ENCODE measurements at places on chromosomes 11 and 22.
A peak's percentile ranks its signal among the peaks of the same experiment; 100 is the strongest.

DNA sequence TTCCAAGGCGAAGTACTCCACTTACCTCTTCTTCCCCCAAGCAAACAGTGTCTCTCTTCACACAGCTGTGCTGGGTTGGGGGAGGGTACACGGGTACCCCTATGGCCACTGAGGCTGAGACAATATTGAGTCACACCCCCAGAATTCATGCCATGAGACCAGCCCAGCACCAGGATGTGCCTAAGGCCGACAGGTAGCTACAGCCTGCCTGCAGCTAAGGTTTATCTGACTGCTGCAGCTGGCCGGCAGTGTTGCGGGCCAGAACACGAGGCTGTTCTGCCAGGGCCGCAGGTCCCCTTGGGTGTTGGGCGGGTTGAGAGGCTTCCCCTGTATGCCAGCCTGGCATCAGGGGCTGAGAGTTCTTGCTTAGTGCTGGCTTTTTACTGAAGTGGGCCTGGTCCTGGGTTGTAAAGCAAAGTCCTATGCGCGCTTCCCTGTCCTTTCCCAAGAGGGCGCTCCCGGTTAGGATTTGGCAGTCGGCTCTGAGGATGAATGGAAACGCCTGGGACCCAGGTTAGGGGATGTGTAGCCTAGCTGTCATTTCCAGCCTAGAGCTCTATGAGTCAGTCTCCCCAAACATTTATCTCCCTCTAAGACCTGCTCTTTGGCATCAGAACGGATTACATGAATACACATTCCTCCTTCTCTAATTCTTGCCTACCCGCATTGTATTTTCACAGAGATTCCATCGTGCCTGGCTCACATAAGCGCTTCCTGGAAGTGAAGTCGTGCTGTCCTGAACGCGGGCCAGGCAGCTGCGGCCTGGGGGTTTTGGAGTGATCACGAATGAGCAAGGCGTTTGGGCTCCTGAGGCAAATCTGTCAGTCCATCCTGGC is 7.1 kb downstream of the USP18 start:
- DNase-seq, result peak; percentile 64

DNA sequence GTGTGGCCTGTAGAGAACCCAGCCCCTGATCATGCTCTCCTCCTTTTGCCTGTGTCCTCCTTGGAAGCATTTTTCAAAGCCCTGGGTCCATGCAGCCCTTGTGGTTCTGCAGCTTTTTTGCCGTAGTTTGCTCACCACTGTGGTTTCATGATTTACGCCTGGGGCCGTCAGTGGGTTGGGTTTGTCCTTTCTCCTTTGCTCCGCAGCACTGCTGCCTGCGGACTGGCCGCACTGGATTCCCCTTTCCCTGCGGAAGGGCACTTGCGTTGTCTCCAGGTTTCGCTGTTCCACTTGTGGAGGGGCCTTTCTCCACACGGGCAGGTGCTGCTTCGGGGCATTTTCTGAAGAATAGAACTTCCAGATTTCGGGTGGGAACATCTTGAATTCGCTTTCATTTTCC is 1260.9 kb downstream of the BRD1 start:
- no peak for DNase-seq

GRCh38 chr11:110491577-110492320 is 62.0 kb downstream of the FDX1 start:
- DNase-seq, result no peak

DNA sequence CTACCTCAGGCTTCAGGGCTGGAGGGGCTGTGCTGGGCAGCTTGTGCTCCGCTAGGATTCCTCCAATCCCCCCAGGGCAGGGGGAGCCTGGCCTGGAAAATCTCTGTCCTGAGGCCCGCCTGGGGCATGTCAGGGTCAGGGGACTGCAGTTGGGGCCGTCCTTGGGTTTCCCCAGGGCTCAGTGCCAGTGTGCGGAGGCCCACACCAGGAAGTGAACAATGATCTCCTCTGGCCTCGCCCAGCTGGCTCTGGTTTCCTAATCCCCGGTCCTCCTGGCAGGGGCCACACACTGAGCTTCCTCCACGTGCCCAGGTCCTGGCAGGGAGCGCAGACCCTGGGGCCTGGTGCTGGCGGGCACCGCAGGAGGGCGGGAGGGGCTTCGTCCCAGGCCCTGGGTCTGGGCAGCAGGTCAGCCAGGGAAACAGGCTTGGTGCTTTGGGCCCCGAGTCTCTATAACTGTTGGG is 1.4 kb upstream of the MUC2 start:
- no peak for DNase-seq

DNA sequence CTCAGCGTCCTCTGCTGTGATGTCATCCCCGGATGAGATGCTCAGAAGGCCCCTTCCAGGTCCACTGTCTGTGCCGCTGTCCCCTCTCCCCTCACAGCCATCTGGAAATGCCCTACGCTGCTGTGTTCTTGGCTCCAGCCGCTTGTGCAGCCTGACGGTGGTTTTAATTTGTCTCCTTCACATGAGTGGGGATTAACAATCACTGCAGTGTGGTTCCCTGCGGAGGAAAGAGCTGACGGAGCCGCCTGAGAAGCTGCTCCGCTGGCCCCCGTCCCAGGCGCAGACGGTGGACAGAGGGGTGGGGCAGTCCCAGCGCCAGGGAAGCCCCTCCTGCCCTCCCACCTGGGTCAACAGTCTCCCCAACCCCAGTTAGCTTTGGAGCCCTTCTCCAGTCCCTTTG is 67.5 kb upstream of the PHF21B start:
- no peak for DNase-seq

- DNase-seq, result peak; percentile 1
Observed at GRCh38 chr11:19394525-19395016, 153.8 kb upstream of the E2F8 start.

DNA sequence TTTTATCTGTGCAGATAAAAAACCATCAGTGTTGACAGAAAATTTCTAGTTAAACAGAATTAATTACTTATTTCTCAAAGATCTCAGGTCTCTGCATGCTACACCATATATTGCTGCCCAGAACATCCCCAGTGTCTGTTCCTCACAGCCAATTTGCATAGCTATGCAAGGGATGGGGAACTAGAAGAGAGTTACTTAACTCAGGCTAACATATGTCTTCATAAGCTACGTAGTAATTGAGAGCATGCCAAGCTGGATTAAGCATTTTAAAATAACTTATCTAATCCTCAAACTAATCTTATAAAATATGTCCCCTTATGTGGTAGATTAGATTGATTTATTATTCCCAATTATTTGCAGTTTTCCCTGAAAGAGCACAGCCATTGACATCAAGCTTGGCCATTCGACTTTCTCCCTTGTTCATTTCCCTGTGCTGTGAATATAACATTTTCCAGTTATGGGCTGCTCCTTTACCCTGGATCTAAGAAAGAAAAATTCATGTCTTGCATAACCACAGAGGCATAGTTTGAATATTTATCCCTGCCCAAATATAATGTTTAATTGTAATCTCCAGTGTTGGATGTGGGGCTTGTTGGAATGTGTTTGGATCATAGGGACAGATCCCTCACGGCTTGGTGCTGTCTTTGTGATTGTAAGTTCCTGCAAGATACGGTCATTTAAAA is 69.1 kb downstream of the C11orf87 start:
- no peak for DNase-seq

DNA sequence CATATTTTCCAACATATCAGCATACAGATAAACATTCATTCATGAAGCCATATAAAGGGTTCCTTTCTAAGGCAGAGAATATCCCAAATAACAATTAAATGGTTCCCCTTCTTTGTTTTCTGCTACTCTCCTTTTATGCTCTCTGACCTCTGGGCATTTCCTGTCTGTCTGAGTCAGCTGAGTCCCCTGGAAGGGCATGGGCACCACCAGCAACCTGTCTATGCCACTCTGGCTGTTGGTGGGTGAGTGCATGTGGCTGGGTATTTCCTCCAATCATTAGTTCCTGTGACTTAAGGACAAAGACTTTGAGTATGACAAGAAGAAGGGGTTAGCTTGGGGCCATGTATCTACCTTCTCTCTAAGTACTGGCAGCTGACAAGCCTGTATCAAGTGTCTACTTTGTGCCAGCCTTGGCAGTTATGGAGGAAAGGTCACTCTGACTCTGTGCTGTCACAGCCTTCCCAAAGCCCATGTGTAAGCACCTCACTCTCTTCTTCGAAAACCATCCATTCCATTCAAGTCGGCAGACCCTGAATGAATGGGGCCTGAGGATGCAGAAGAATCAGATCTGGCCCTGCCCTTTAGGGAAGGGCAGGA is 86.3 kb upstream of the PHOX2A start:
- no peak for DNase-seq

- DNase-seq, result no peak
Observed at GRCh38 chr11:19433791-19434190, 193.0 kb upstream of the E2F8 start.

DNA sequence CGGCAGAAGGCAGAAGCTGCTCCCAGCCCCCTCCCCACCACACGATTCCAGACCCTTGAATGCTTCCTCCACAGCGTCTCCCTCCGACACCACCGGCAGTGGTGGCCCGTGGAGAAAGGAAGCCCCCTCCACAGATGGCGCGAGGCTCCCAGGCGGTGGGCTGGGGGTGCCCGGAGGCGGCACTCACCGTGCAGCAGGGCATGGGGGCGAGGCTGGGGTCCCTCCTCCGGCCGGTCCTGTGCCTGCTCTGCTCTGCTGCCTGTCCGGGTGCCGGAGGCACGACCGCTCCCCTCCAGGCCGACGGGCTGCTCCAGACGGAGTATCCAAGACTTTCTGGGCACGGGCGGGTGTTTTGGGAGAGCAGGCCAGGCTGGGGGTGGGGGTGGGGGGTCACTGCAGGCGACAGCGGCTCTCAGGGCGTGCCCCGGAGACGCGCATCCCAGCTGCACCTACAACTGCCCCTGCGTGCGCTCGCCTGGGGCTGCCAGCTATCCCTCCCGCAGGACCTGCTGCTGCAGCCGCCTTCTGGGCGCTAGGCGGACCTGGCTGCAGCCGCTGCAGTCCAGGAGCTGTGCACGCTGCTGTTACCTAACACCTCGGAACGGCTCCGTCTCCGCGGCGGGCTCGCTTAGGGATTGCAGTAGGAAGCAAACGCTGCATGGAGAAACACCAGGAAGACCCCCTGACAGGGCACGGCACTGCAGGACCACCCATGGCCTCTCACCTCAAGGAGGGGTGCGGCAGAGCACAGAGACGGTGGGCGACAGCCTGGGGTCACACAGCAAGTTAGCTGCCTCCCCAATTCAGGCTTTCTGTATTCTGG is 15.2 kb downstream of the MRGPRG start:
- no peak for DNase-seq

DNA sequence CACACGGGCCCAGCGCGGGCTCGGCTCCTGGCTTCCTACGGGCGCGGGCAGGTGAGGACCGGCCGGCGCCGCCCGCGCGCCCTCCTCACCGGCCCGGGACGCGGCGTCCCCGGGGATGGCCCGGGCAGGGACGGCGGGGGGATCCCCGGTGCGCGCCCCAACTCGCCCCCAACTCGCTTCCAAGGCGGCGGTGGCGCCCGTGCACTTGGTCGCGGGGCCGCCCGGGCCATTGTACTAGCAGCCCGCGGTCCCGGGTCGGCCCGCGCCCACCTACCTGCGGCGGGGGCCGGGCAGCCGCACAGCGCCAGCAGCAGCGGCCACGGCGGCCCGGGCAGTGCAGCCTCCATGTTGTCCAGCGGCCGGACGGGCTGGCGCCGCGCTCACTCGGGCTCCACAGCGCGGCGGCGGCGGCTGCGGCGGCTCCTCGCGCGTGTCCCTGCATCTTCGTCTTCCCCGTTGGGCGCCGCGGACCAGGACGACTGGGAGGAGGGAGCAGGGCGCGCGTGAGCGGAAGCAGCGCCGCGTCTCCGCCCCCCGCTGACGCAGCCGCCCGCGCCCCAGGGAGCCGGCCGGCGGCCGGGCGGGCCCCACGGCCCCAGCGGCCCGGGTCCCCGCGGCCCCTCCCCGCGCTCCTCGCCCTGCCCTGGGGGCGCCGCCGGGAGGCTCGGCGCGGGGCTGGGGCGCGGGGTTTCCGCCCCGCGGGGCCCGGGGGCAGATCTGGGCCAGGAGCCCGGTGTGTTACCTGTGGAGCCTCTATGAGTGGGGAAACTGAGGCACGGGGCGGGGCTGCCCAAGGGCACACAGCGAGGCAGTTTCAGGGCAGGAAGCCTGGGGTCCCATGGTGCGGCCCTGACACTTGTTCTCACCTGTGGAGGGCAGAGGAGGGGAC is 159.3 kb upstream of the GRK3 start:
- peak; percentile 61 for DNase-seq

DNA sequence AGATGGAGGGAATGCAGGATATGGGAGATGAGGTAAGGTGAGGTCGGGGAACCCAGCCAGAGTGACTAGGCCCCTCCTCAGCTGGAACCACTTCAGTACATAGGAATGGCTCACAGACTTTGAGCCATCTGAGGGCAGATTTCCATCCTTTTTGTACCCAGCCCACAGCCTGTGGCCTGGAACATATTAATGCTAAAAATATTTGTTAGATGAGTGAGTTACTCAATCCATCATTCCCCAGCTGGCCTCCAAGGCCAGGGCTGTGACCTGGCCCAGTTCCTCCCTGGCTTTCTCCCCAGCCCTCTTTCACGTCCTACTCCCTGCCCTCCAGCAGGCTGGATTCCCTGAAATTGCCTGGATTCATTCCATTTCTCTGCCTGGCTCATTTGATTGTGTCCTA is 57.2 kb upstream of the PRDM11 start:
- no peak for DNase-seq

GRCh38 chr11:134853992-134854991 is 442.2 kb upstream of the B3GAT1 start:
- no peak for DNase-seq

DNA sequence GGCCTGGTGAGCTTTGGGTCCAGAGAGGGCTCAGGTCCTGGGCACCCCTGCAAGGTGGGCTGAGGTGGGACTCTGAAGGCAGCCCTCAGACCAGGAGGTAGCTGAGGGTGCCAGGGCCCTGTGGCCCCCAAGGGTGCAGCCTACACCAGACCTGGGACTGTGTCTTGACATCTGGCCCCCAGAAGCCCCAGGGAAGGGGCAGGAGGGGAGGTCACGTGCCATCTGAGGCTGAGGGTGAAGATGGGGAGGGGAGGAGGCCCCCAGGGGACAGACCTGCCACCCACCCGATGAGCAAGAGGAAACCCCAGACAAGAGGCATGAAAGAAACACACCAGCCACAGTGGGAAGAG is 520.2 kb downstream of the BRD1 start:
- no peak for DNase-seq

- DNase-seq, result peak; percentile 67
Observed at GRCh38 chr11:2933375-2934020, 4.3 kb upstream of the PHLDA2 start.

DNA sequence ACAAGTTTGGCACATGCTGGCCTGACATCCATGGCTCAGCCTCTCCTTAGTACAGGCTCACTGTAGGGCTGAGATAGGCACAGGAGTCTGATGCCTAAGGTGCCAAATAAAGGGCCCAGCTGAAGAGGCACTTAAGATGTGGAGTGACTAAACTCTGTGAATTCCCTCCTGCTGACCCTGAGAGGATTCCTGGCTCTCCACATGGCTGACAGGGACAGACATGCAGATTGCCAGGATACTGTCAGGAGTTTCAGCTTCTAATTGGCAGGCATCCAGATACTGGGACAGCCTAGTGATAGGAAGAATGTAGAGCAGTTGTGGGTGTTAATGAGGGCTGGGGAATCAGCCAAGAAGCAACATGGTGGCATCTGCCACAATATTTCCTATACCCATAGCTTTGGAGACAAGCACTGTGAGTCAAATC is 558.7 kb downstream of the INSC start:
- no peak for DNase-seq

- no peak for DNase-seq
Observed at GRCh38 chr11:134725211-134725610, 313.2 kb upstream of the B3GAT1 start.

All from stimulated activated CD4-positive, alpha-beta T cell treated with anti-CD3 and anti-CD28 coated beads, Interleukin-1b, Interleukin-23, amount 100 ng/mL, for 48 hours (primary cell).